ENCODE measurements at places on chromosomes 4 and X.

GRCh38 chr4:17578482-17578891 lies 1.5 kb downstream of the LAP3 start:
- no peak for ATAC-seq

GRCh38 chr4:108013327-108013726 lies 23.6 kb downstream of the HADH start:
- ATAC-seq, result no peak

GRCh38 chrX:119040432-119040831 lies 32.4 kb upstream of the CT47C1 start:
- no peak for ATAC-seq

GRCh38 chr4:87498446-87498900 lies 30.7 kb downstream of the SPARCL1 start:
- no peak for ATAC-seq

- no peak for ATAC-seq
These were observed 3.3 kb upstream of the RPS4X start for GRCh38 chrX:72280321-72280845.

GRCh38 chr4:65391814-65392213 lies 278.5 kb downstream of the EPHA5 start:
- no peak for ATAC-seq

- ATAC-seq, result no peak
These were observed 172.9 kb downstream of the PTTG2 start for GRCh38 chr4:38132843-38133662.

DNA sequence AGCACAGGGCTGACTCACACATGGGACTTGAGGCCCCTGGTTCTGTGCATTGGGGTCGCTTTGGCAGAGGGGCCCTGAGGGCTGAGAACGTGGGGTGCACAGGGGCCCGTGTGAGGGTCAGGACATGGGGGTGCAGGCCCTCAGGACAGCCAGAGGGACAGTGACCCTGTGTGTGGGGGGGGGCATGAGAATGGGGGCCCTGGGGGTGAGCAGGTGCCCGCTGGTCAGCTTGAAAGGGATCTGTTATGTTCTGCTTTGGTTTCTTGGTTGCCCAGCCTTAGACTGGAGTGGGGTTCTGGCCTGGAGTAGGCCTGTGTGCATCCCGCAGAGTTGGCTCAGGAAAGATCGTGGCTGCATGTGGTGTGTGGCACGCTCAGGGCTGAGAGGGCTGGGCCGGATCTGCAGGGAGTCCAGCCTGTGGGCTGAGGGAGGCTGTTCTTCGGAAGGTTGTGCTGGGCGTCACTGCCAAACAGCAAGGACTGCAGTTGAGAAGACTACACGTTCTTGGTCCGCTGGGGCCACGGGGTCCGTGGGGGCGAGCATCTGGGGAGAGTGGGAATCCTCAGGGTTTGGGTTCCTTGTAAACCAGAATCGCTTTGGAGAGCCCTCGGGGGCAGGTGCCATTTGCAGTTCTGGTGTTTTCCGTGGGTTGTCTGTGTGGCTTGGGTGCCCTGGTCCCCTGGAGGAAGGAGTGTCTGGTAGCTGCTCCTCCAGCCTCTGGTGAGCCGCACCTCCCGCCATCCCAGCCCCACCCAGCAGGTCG lies 15.2 kb upstream of the UVSSA start:
- ATAC-seq, result no peak

- no peak for ATAC-seq
These were observed 110.1 kb downstream of the PHKA2 start for GRCh38 chrX:18873836-18874235.

GRCh38 chrX:18877469-18877868 lies 106.4 kb downstream of the PHKA2 start:
- no peak for ATAC-seq

DNA sequence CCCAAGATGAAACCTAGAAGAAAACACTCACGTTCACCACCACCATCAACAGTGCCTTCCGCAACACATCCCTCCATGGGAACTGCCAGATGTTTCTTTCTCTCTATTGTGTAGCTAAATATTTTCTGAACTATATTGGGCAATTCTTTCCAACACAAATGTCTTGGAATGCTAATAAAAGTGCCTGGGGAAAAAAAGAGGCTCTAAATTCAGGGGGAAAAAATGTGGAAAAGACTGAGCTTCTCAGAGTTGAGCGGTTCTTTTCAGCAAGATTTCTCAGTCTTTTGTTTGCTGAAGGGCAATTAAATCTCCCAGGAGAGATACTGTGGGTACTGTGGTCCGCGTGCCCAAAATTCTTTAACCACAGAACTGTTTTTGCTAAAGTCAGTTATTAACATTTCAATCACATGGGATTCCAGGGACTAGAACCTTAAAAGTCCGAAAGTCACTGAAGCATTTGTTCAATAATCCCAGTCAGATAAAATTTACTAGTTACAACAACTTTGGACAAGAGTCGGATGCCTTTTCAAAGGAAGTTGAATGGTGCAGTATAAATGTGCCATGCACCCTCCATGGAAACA lies 51.9 kb upstream of the DHRSX start:
- ATAC-seq, result no peak

DNA sequence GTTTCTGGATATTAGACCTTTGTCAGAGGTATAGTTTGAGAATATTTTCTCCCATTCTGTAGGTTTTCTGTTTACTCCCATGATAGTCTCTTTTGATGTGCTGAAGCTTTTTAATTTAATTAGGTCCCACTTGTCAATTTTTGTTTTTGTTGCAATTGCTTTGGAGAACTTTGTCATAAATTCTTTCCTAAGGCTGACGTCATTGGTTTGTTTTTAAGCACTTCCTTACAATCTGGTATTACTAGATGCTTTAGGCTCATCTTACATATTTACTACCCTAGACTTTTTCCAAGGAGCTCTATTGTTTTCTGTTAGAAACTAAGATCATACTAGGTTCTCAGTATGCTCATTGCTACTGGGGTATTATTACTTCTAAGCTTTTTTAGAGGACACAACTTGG lies 806.3 kb downstream of the PDHA2 start:
- no peak for ATAC-seq

- ATAC-seq, result no peak
These were observed 64.1 kb downstream of the TRIM2 start for GRCh38 chr4:153268295-153268694.

- no peak for ATAC-seq
These were observed 110.5 kb upstream of the PAK3 start for GRCh38 chrX:110985470-110985869.

GRCh38 chr4:2072971-2073807 lies 14.1 kb downstream of the NAT8L start:
- no peak for ATAC-seq

DNA sequence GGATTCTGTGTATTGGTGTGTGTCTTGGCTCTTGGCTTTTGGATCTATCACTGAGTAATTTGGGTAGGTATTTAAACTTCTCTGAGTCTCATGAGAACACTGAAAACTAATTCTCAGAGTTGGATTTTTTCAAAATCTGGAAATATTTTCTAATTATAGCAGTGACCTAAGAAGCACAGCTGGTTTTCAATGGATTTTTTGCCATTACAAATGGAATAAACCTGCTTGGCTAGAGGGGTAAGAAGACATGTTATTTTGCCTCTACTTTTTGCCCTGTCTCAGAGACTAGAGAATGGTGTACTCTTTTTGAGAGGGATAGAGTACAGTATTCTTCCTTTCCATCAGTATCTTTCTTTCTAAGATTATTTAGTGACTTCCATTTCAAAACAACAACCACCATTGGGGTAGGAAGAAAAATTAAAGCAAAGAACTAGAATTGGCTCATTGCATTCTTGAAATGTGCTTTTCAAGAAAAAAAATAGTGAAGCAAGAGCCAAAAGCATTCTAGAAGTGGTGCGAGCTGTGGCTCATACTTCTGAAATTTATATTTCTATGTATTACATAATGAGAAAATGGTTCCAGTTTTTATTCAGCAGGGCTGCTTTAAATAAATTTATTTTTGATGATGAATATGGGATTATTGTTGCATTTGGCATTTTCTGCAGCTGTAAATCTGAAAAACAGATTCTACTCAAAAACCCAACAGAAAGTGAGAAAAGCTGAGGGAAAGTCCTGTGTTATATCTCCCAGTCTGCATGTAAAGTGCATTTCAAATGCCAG lies 850.2 kb upstream of the SLIT2 start:
- no peak for ATAC-seq

DNA sequence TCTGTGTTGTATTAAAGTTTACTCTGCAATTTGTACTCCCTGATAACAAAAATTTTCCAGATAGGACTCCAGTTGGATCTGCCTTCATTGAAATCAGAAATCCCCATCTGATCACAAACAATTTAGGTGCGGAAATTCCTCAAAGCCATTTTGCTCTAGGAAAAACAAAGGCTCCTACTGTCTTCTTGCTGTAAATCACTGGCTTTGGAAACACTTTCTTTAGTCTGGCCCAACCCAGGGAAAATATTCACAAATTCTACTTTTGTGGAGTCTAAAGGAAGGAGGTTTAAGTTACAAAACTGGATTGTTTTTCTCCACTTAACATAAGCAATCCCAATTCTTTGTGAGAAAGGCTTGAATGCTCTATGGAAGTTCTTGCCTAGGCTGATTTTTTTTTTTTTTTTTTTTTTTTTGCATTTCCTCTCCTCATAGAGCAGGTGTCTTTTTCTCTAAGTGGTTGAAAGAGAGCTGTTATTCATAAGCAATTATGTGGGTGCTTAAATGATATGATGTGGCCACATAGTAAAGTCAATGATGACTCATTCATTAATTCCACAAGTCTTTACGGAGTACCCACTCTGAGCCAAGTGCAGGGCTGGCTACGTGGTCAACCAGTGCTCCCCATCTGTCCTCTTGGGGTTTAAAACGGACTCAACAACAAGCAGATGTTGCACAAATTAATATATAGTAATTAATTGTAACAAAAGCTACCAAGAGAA lies 261.4 kb downstream of the LDB2 start:
- no peak for ATAC-seq

GRCh38 chrX:153739754-153740486 lies 15.3 kb downstream of the ABCD1 start:
- ATAC-seq, result no peak

DNA sequence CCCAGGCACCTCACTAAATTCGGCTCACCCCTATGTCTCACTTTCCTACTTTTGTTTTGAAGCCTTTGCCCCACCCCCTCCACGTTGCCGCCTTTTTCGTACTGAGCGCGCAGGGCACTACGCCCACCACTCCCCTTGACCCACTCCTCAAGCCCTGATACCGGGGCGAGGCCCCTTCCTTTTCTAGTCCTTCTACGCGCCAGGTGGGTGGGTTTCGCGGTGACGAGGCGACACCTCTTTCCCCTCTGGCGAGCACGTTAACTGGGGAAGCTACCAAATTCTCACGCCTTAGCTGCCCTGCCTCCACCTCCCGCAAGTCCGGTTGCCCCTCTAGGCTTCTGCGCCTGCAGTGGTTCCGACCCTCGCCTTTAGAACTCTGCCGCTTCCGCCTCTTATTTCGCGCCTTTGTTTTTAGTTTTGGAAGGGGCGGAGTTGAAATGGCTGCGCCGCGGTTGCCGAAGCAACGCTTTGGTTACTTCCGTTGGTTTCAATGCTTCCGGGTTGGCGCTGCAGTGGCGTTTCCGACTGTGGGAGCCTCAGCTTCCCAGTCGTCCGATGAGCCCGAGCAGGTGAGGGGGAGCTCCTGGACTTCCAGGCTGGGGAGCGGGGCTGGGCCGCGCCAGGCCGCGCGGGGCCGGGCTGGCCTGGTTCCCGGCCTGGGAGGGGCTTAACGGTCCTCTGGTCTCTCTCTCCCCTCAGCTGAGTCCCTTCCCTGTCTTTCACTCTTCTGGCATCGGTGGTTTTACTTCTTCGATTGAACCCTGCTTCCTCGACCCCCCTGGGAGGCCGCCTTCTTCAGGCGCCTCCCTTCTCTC lies at the start of gene SLC25A14:
Gene SLC25A14 (plus strand): TSS at position 512 of the 815 bp plus-strand sequence. CDS start 360 bp downstream, outside the sequence.
- peak; percentile 88 for ATAC-seq

- no peak for ATAC-seq
These were observed 18.7 kb upstream of the DDIT4L start for GRCh38 chr4:100208964-100209363.

DNA sequence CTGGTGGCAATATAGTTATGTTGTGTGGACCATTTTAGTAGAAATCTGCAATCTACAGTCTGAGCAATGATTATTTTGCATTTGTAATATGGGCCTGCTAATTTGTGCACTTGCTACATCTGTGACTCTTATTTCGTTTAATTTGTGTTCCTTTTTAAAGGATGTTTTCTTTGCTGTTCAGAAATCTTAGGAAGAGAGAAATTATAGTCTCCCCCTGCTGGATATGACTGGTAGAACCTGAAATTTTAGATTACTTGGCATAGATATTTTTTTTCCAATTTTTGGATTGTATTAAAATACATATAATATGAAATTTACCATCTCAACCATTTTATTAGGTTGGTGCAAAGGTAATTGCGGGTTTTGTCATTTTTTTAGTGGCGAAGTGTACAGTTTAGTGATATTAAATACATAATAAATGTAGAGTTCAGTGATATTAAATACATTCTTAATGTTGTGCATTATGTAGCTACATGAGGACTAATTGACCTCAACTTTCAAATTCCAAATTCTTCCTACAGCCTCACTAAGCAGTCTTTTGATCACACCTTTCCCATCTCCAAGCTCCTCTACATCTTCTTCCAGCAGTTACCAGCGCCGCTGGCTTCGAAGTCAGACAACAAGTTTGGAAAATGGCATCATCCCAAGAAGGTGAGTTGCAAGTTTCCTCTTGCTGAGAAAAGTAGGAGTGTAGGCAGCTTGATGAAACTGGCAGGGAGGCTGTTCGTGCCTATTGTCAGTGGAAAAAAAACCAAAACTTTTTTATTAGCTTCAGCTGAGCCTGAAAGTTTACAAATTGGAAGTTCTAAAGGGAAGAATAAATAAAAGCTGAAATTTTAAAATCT lies 82.2 kb downstream of the FNIP2 start:
- no peak for ATAC-seq

DNA sequence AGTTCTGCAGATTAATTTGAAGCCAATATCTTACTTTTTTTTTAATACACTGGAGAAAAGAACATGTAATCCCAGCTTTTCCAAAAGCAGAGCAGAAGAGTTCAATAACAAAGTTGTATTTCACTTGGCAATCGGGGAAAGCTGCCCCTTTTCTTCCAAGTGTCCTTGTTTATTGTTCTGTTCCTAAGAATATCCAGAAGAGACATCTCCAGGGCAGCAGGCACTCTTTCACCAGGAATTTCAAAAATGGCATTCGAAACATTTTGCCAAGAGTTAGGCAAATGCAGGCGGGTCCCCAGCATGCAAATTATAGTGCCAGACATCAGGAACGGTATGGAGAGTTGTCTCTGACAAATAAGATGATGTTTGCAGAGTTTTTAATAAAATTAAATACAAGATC lies 494.5 kb downstream of the BCOR start:
- peak; percentile 48 for ATAC-seq

GRCh38 chrX:20712811-20713210 lies 446.1 kb upstream of the RPS6KA3 start:
- ATAC-seq, result no peak
